ENCODE measurements at places on chromosomes 12 and 14. TPM values are rescaled to one million over a fixed set of nuclear protein-coding genes. Genes with fewer than 3 reads are reported as not detected.

MTHFD1 gene
- 38.5 TPM for total RNA-seq

NKX2-1 gene
- total RNA-seq = not detected

ARHGEF40 gene
- 20.0 TPM for total RNA-seq

SLC38A4 gene
- 0.08 TPM for total RNA-seq

CCDC184 gene
- total RNA-seq = not detected

ABHD4 gene
- total RNA-seq = 8.4 TPM

FIGNL2 gene
- not detected for total RNA-seq

SLC25A47 gene
- total RNA-seq = 0.37 TPM

CD27 gene
- total RNA-seq = 0.23 TPM

GALNT6 gene
- total RNA-seq = 6.1 TPM

GLT8D2 gene
- total RNA-seq = not detected

TAS2R31 gene
- 2.3 TPM for total RNA-seq

DIO2 gene
- not detected for total RNA-seq

RNFT2 gene
- total RNA-seq = 16.2 TPM

ZFYVE21 gene
- total RNA-seq = 37.6 TPM

SMARCD1 gene
- 90.4 TPM for total RNA-seq

DAO gene
- total RNA-seq = not detected

HELB gene
- total RNA-seq = 2.1 TPM

TMEM117 gene
- 0.91 TPM for total RNA-seq

ART4 gene
- not detected for total RNA-seq

ZNF410 gene
- 21.7 TPM for total RNA-seq

EPYC gene
- total RNA-seq = not detected

SCARB1 gene
- total RNA-seq = 84.9 TPM
